CD4-positive, alpha-beta T cell (primary cell): ENCODE measurements at places on chromosomes 12 and 14.

DNA sequence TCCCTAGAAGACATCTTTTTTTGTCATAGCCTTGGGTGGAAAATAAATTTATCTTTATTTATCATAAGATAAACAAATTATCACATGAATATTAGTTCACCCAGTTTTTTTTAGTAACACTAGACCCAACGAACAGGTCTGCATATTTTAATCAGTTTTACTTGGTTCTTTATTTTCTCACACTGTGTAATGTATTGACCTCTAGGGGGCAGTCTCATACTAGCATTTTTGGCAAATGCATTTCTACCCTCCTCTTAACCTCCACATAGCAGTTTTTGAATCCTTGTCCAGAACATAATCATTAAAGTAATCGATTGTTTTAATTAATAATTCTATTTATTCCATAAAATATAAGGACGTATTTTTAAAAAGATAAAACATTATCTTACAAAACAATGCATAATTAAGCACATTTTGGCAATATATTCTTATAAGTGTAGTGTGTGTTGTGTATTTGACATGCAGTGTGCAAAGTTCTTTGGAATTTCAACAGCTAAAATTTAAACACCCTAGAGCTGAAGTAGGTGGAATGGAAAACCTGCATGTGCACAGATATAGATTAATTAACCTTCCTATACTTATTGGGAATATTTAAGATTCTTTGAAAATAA is 31.6 kb upstream of the PTPRQ start:
- DNase-seq: no peak

DNA sequence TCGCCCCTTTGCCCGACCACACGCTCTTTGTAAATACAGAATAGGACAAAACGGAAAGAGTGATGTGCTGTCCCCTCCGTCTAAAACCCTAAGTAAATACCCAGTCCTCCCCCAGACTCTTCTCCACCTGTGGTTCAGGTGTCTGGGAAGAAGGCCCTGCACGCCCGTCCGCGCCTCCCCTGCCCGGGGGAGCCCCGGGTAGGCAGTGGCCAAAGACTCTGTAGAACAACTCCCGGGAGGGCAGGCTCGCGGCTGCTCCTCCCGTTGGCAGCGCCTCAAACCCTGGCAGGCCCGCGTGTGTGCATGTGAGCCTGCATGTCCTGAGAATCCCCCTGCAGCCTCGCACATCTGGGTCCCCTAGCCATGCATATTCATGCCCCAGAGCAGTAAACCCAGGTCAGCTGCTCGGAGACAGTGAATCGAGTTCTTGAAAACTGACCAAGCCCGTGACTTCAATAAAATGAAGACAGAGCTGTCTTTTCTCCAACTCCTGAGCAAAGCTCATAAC is 165.8 kb downstream of the MON2 start:
- DNase-seq: no peak

DNA sequence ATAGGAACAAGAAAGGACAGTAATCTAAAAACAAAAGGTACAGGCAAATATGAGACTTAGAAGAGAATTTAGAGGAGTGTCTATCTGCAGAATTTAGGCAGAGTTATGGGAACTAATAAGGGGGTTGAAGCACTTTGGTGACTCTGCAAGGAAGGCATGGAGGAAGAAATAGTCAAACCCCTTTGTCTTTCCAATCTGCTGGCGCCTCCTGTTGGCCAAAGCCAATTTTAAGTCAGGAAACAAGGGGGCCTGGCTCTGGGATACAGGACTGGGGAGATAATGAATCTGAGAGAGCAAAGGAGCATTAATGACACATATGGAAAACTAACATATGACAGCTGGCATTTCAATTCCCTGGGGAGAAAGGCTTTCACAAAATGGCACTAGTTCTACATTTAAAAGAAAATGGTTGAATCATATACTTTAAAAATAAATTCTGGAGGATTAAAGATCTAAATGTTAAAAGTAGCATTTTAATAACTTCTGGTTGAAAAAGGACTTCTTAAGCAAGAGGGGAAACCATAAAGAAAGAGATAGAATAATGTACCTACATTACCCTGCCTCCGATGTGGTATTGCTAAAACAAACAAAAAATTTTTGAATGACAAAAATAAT is 48.5 kb upstream of the CSRP2 start:
- peak; percentile 5 for DNase-seq

DNA sequence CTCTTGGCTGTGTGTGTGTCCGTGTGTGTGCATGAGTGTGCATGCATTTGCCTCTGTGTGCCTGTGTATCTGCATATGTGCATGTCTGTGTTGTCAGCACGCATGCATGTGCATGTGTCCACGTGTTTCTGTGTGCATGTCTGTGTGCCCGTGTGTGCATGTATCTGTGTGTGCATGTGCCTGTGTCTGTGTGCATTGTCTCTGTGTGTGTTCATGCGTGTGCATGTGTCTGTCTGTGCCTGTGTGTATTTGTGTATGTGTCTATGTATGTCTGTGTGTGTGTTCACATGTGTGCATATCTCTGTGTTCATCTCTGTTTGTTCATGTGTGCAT is 1.1 kb upstream of the GALNT9 start:
- DNase-seq: no peak

GRCh38 chr14:93220509-93220908 is 13.5 kb downstream of the UBR7 start:
- no peak for DNase-seq

- DNase-seq: no peak
These were observed 38.8 kb upstream of the NT5DC3 start for GRCh38 chr12:103879878-103880277.

GRCh38 chr14:51039252-51039651 is 55.7 kb downstream of the TRIM9 start:
- no peak for DNase-seq

- no peak for DNase-seq
These were observed 24.2 kb downstream of the OTUB2 start for GRCh38 chr14:94050231-94050880.

GRCh38 chr12:105289114-105289904 is 41.2 kb upstream of the C12orf75 start:
- no peak for DNase-seq

GRCh38 chr14:31788340-31788739 is 227.1 kb downstream of the NUBPL start:
- DNase-seq: no peak

GRCh38 chr14:50339178-50339804 is 27.2 kb downstream of the DMAC2L start:
- no peak for DNase-seq

DNA sequence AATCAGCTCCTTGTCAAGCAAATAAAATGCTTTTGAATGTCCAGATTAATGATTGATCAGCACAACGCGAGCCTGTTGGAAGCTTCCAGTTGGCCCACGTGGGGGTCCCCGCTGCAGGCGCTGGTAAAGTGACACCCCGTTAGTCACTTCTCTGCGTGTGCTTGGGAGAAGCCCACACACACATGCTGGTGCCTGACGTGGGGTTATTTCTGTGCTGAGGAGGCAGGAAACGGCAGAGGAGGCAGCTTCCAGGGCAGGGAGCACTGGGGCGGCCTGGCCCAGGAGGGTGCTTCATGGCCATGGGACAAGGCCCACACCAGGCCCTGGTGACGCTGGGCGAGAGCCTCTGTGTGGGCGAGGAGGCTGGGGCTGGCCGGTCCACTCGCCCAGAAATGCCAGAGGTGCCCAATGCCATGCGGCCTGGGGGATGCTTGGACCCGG is 101.5 kb downstream of the KIF26A start:
- DNase-seq: no peak

DNA sequence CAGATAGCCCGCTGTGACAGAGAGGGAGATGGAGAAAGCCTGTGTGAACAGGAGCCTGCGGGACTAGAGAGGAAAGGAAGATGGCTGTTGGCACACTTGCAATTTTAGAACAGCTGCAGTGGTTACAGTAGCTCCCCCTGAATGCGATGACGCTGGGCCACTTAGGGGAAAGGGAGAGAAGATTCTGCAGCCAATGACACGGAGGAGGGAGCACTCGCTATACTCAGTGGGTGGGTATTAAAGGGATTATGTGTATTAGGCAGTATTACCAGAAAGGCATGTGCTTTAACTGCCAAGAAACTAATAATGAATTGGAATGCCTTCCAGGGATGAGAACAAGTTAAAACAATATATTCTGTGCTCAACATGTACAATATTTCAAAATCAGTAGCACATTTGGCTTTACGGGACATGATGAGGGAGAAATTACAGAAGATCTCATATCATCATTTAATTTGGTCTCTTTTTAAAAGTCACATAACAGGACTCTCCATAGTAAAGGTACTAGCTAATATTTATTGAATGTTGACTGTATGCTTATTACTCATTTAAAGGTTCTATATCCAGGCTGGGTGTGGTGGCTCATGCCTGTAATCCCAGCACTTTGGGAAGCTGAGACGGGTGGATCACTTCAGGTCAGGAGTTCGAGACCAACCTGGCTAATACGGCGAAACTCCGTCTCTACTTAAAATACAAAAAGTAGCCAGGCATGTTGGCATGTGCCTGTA is 35.9 kb upstream of the FOS start:
- DNase-seq: no peak

GRCh38 chr12:30197392-30198057 is 413.8 kb upstream of the TMTC1 start:
- DNase-seq: no peak

GRCh38 chr14:29521526-29522137 is 406.0 kb downstream of the PRKD1 start:
- no peak for DNase-seq

GRCh38 chr14:100443603-100444002 is 120.5 kb downstream of the SLC25A47 start:
- DNase-seq: no peak

- no peak for DNase-seq
These were observed 61.5 kb upstream of the PTGR2 start for GRCh38 chr14:73789989-73790581.

GRCh38 chr12:115794659-115795081 is 482.8 kb downstream of the MED13L start:
- no peak for DNase-seq

DNA sequence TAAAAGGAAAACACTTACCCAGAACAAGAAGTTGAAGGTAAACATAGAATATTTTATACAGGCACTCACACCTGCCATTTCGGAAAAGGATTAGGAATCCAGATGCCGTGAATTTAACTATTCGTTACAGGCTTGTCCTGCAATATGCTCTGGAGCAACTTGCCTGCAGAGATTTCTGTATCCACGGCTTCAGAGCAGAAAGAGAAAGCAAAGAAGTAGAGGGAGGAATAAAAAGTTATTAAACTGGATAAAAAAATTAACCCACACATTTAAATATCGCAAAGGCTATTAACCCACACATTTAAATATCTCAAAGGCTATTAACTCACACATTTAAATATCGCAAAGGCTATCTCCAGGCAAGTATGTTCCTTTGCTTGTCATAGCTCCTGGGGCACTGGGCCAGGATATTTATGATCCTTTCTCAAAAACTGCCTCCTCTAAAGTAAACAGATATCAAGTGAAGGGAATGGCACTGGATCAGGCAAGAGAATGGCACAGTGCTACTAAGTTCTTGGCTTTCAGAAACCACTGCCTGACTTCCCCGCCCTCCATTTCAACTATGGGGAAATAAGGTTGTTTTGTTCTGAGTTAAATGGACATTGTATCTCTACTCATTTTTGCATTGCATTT is at the start of gene TSPAN8:
TSPAN8 (minus strand) TSS at position 399 of the 633 bp plus-strand sequence; CDS start at position 78, 321 bp downstream.
- DNase-seq: no peak
